ENCODE measurements at places on chromosomes 12 and 14.

- DNase-seq = no peak
These were observed 314.6 kb upstream of the PDE3A start for GRCh38 chr12:20053782-20054181.

GRCh38 chr14:24280797-24281460 lies 9.5 kb upstream of the RABGGTA start:
- DNase-seq = no peak

DNA sequence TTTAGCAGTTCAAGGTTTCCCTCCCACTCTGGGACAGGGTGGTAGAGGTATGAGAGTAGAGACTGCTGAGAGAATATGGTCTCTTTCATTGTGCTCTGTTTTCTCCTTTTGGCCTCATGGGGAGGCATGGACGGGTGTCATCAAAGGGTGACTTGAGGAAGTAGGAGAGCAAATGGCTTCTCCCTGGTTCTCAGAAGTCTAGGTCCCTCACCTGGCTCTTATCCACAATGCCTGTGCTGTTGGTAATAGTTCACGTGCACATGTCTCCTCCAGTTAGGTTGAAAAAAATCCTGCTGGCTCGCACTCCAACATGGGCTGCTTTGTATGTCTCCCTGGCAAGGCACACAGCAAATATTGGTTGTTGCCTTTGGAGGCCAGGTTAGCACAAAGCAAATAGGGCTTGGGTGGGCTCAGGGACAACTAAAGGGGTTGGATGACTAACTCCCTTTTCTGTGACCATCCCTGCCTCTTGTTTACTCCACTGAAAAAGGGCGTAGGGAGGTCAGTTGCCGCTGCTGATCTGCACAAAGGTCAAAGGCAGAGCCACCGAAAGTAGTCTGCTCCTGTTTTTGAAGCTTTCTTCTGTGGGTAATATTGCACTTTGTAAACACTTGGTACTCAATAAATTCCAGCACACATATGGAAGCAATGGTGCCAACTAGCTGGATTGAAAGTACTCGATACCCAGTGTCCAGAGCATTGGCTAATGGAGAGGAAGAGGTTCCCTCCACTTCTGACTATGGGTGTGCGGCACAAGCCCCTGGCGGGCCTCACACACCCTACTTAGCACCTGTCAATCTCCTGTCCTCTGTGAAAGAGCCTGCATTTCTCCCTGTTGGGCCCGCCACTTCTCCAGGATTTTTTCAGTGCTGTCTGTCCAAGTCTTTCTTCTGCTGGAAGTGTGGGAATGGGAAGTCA lies 121.8 kb downstream of the SLC38A6 start:
- no peak for DNase-seq

- DNase-seq = peak; percentile 41
These were observed 10.2 kb downstream of the OR6S1 start for GRCh38 chr14:20631023-20631879.

- no peak for DNase-seq
These were observed 1397.2 kb downstream of the LRFN5 start for GRCh38 chr14:43003845-43004244.

GRCh38 chr12:28409892-28410291 lies 219.6 kb downstream of the CCDC91 start:
- DNase-seq = no peak

DNA sequence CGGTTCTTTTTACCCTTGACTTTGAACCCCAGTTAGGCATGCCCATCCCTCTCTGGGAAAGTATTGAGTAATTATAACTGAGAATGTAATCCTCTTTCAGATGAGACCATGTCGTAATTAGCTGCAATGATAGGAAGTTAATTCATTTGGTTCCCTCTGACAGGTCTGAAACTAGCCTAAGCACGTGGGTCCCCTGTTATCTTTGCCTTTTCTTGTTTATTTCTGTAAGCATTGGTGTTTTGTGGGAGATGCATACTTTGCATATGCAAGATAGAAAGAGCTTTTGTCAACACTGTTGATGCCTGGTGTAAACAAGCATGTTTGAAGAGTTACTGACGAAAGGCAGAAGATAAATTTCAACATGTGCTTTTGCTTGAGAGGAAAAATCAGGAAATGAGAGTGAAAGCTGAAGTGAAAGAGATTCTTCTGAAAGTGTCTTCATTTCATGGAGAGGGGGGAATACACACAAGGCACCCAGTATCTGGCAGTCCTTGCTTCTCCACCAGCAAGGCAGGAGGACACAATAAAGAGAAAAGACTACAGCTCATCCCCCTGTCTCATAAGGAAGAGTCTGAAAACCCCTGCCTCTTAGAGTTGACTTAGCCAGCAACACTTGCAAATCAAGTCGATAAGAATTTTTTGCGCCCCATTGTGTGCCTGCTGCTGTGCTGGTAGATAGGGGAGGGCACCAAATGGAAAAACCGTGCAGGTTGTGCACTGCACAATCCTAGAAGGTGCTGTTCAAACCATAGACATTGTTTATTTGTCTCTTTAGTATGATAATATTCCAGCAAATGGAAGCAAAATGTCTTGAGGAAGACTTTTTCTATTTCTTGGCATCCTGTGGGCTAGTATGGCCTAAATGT lies 77.8 kb downstream of the SLC24A4 start:
- DNase-seq = no peak

DNA sequence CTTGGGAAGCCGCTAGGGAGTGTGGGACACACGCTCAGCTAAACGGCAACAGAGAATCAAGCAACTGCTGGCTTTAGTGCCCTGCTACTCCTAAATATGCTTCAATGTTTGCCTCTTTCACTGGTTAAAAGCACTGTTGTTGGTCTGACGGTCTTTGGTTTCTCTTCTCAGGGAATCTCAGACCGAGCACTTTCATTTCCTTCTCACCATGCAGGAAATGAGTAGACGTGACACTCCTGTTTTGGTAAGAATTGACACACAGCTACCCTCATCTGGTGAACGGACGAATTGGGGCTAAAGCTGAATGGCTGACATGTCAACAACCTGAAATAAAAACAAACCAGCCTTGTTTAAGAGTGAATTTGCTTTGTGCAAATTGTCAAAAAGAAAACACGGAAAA lies 57.5 kb upstream of the PIWIL1 start:
- no peak for DNase-seq

DNA sequence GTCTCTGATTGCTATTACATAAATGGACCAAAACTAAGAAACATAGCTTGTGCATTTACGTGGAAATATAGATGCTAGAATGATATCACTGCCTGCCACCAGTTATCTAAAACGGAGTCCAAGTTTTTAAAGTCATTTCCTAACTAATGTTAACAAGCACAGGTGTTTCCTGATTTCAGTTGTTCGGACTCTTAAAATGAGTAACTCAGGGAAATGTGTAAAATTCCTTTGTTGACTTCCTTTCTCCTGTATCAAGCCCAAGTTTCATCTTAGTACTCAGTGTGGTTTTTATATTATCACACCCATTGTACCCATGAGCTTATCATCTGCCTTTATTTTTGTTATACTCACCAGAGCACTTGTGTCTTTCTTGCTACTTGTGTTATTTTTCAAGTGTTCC lies 13.2 kb upstream of the PRKCH start:
- no peak for DNase-seq

DNA sequence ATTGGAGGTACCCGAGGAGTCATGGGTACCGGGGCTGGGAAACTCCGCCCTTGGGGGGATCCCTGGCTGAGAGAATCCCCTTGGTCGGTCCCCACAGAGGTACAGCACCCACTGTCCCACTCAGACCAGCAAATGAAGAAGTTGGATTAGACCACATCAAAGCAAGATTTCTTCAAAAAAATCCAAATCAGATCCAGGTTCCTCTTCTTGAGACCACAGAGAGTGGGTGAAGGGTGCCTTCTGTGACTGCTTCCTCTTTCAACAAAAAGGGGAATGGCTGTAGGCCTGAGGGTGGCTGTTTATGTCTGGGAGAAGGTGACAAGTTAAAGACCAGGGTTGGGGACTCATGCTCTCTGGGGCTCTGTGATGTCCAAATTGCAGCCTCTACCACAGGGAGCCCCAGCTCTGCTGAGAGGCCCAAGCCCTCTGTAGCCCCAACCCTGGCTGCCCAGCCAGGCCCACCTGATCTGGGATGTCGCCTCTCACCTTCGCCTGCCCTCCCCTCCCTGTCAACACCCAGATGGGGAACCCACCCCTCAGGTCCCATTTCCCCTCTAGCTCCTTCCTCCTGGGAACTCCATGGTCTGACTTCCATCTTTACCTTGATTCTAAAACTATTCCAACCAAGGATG lies 50.9 kb downstream of the ZFP36L1 start:
- DNase-seq = no peak

DNA sequence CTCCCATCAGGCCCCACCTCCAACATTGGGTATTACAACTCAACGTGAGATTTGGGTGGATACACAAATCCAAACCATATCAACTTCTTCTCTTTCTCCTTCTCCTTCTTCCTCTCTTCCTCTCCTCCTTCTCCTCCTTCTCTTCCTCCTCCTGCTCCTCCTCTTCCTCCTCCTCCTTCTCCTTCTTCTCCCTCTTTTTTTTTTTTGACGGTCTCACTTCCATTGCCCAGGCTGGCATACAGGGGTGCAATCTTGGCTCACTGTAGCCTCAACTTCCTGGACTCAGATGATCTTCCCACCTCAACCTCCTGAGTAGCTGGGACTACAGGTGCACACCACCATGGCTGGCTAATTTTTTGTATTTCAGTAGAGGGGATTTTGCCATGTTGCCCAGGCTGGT lies 11.4 kb upstream of the NUBPL start:
- no peak for DNase-seq

GRCh38 chr14:60514378-60514740 lies 5.4 kb downstream of the SIX6 start:
- DNase-seq = no peak

DNA sequence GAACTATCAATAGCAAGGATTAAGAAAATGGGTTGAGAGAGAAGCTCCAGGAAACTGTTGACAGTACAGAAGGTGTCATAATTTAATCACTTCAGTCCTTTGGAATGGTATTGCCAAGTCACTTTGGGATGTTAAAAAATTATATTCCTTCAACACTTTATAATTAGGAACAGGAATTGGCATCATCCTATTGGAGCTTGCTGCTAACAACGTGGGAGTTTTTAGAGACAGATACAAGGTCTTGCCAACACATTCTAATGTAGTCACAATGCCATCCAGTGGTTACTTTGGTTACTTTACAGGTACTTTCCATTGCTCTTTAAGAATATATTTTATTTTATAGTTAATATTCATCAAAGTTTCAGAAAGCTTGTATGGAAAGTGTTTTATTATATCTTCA lies 310.1 kb downstream of the SYT1 start:
- no peak for DNase-seq

GRCh38 chr12:99024870-99025269 lies 379.8 kb downstream of the APAF1 start:
- no peak for DNase-seq

GRCh38 chr12:41188841-41189394 lies 798 bp downstream of the PDZRN4 start:
- no peak for DNase-seq

- no peak for DNase-seq
These were observed 11.3 kb upstream of the PUS1 start for GRCh38 chr12:131917711-131918306.

DNA sequence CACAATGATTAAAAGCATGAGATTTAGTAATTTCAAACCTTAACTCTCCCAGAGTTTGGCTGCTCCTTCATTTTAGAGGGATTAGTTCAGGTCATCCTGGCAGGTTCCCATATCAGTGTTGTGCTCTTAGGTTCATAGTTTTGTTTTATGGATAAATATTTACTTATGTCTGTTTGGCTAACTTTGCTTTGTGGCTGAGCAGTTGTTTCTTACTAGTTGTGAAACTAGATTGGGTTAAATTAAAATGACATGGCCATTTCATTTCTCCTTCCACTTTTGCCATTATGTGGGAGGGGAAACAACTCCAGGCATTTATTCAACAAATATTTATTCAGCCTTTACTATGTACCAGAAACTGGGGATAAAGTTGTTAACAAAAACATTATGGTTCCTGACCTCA lies 158.8 kb downstream of the TMTC3 start:
- no peak for DNase-seq

GRCh38 chr14:43418324-43418723 lies 1088.8 kb downstream of the FSCB start:
- no peak for DNase-seq

DNA sequence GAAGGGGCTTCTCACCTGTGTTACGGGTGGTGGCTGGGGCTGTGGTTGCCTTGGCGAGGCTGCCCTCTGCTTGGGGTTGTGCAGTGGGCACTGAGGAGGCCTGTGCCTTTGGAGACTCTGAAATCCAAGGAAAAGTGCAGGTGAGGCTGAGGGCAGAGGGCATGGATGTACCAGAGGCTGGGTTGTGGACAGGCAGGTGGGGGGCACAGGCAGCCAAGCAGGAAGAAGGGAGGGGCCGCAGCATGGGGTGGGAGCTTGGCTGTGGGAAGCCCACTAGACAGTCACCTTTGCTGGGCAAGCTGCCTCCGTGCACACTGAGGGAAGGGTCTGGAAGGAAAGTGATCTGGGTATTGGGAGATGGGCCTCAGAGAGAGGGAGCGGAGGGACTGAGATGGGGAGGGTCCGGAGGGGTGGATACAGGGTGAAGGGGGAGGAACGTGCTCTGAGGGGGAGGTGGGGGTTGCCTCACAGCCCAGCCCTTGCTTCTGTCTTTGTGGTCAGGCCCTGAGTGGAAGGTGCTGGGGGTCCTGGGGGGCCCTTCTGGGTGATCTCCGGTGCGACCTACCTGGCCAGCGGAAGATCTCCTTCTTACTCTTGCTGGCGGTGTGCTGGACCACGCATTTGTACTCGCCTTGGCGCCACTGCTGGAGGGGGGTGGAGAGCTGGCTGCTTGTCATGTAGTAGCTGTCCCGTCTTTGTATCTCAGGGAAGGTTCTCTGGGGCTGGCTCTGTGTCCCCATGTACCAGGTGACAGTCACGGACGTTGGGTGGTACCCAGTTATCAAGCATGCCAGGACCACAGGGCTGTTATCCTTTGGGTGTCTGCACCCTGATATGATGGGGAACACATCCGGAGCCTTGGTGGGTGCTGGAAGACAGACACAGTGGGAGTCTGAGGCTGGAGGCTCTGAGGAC lies 318.7 kb downstream of the TMEM121 start:
- DNase-seq = no peak

GRCh38 chr12:51788876-51789275 lies 59.6 kb downstream of the FIGNL2 start:
- DNase-seq = no peak

DNA sequence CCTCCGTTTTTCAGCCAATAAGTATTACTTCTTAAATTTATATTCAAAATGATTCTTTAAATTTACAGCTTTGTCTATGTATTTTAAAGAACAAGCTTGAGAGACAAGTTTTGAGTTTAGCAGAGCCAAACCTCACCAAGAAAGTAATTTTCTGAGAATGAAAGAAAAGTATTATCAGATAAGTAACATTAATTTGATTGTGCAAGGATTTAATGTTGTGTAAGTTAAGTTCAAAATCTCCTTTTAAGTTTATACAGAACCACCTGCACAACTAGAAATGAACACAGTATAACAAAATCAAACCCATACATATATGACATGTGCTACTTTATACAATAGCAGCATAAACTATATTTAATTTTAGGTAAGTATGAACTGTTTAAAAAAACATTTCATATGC lies 63.5 kb downstream of the SYT10 start:
- no peak for DNase-seq

- DNase-seq = no peak
These were observed 359.3 kb downstream of the TMTC2 start for GRCh38 chr12:83046019-83046418.

- DNase-seq = no peak
These were observed 30.6 kb downstream of the SLC16A7 start for GRCh38 chr12:59626382-59626781.
